ENCODE measurements at places on chromosomes 11 and 22.

DNA sequence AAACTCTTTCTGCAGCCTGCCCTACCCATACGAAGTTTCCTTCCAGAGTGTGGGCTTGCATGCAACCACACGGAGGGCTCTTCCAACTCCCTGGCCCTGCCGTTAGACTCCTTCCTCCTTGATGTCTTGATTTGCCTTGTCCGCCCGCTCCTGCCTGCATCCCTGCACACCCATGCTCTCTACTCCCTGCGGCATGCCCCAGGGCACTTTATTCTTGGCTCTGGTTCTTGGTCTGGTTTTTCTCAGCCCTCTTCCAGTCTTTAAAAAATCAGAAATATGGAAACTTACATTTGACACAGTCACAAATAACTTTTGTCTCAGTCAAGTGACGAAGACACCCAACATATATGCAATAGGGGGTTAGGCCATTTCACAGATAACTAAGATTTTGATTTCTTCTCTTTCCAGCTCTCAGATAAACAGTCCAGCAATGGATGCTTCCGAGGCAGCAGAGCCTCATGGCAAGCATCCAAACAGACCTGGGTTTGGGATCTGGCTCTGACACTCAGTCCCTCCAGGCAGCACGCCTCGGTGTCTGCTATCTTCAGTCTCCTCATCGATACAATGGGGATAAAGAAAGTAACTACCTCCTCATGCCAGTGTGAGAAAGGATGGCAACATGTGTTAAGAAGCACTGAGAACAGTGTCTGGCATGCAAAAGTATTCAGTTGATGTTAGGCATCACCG lies 15.7 kb upstream of the OPCML start:
- DNase-seq, result no peak

- DNase-seq, result no peak
These were observed 1020.5 kb downstream of the BRD1 start for GRCh38 chr22:48807155-48807554.

GRCh38 chr11:47514825-47515647 lies 37.9 kb downstream of the CELF1 start:
- peak; percentile 82 for DNase-seq

DNA sequence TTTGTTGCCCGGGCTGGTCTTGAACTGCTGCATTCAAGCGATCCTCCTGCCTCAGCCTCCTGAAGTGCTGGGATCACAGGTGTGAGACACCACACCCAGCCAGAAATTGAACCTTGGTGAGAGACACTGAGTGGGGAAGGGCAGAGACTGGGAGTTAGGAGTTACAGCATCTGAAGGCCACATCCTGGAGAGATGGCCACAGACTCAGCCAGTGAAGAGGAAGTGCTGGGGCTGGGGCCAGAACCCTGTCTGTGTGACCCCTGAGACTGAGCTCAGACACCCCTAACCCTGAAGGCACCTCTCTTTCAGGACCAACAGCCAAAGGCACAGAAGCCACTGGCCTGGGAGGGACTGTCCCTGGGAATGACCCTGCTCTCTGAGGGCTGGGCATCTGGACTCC lies 33.8 kb downstream of the TXN2 start:
- no peak for DNase-seq

- peak; percentile 72 for DNase-seq
These were observed 631 bp upstream of the C22orf39 start for GRCh38 chr22:19448076-19448607.

DNA sequence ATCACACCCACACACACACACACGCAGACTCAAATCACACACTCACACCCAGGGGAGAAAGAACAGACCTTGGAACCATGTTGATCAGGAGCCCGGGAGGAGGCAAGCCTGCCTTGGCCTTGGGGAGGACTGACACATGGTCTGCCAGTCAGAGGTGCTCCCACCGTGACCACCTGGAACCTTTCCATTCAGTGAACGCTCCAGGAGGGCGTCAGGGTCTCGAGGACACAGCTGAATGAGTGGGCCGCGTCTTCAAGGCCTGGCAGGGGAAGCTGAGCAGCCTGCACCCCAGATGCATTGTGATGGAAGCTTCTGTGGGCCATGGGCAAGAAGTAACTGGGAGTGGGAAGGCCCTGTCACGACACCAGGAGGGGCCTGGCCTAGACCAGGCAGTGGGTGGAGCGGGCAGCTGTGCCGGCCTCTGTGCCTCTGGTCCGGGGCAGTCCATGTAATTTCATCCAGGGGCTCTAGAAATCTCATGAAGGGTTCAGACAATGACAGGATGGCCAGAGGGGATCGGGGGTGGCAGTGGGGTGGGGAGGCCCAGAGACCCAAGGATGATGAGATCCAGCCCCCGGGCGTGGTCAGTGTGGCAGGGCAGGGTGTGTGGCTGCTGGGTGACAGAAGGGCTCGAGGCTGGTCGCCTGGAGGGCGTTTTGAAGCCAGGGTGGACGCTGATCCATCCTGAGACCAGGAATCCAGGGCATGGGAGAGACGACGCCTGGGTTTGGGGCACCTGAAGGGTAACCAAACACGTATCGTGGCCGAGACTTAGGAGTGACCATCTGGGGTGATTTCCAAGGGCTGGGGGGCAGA lies 53.7 kb downstream of the IGF2 start:
- no peak for DNase-seq

DNA sequence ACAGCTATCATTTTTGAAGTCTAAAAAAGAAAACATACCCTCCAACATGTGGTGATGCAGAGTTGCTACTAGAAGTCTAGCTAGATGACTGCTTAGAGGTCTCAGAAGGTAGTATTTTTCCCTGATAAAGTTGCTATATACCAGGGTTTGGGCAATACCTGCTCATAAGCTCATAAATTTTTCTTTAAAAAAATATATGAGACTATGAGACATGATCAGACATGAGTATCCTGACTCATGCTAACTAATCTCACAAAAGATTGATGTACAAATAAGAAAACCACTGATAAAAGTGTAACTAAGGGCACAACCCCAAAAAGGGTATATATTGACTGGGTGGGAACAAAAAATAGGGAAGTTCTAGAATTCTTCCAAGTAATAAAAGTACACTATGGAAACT lies 740.9 kb downstream of the METTL15 start:
- DNase-seq, result no peak

DNA sequence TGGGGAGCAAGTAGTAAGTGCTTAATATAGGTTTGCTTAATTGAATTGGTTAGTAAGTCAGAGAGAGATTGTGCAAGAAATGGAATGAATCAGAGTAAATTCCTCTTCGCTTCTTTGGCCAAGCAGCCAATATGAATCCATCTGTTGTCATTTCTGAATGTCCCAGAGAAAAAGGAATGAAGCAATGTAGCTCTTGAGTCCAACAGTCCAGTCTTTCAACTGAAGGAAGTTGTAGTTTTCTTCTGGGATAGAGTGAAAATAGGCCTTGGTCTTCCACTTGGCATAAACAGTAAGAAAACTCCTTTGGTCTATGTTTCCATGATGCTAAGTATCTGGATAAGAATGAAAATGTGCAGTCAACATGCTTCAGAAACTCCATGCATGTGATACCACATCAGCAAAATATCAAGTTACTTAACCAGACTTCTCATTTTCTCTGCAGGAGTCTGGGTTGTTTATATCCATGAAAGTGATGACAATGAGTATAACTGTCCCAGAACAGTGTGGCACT lies 1.8 kb upstream of the FIBIN start:
- peak; percentile 91 for DNase-seq

GRCh38 chr11:11841116-11841722 lies 553 bp upstream of the USP47 start:
- no peak for DNase-seq

DNA sequence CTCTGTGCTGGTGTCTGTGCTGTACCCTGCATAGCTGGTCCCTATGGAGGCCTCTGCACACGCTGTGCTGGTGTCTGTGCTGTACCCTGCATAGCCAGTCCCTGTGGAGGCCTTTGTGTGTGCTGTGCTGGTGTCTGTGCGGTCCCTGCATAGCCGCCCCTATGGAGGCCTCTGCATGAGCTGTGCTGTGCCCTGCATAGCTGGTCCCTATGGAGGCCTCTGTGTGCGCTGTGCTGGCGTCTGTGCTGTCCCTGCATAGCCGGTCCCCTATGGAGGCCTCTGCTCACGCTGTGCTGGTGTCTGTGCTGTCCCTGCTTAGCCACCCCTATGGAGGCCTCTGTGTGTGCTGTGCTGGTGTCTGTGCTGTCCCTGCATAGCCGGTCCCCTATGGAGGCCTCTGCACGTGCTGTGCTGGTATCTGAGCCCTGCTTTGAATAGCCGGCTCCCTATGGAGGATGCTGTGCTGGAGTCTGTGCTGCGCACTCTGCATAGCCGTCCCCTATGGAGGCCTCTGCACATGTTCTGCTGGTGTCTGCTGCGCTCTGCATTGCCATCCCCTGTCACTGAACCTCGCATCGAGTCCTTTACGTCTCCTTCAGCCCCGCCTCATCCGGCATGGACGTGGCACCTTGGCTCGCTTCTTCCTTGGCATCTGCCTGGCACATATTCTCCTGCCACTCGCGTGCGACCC lies 6.2 kb downstream of the NADSYN1 start:
- no peak for DNase-seq

GRCh38 chr11:112499153-112499880 lies 238.7 kb upstream of the PLET1 start:
- no peak for DNase-seq

DNA sequence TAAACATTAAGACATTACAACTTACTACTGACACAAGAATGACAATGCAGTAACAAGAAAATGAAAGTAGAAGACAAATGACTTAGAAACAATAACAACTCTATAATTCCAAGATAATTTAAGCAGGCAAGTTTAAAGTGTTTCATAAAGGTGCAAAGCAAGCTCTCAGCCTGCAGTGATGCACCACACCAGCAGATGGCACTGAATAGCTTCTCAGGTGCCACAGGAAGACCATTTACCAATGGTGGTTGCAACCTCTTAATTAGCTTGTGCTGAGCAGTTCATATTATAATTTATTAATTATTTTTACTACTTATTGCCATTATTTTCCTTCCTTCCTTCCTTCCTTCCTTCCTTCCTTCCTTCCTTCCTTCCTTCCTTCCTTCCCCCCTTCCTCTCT lies 60.6 kb downstream of the NXPE2 start:
- peak; percentile 40 for DNase-seq

GRCh38 chr11:130478204-130478701 lies 29.8 kb downstream of the ADAMTS15 start:
- DNase-seq, result peak; percentile 94

- no peak for DNase-seq
These were observed 27.4 kb upstream of the YPEL1 start for GRCh38 chr22:21762712-21763581.

DNA sequence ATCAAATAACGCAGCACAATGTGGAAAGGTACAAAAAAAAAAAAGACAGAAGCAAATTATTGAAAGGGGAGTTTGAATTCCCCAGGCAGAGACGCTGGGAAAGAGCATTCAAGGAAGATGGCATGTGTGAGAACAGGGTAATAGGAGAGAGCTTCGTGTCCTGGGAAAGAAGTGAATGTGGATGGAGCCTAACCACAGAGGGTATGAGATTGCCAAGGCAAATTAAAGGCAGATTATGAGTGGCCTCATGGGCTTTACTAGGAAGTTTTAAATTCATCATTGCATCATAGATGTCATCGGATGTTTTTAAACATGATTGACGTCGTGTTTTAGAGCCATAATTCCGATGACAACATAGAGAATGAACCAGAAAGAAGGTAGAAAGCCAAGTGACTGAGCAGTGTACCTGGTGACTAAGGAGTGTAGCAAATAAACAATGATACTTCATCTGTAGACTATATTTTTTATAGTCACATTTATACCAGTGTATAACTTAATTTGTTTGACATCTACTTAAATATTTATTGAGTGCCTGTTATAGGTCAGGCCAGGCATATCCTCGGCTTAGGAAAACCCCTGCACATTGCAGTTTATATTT lies 151.4 kb downstream of the MSANTD4 start:
- peak; percentile 25 for DNase-seq

DNA sequence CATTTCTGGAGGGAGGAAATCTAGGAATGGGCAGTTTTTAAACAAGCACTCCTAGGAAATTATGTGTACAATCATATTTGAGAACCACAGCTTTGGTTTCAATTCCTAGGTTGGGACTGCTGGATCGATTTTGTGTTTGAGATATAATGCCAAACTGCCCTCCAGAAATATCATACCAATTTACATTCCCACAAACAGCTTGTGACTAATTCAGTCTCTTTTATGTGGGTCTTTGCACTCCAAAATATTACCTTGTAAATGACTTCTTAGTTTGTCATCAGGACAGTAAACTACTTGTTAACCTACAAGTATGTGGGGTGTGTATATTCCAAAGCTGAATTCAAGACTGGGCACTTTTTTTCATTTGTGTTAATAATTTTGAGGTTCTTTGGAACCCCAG lies 9.8 kb upstream of the BARX2 start:
- no peak for DNase-seq

DNA sequence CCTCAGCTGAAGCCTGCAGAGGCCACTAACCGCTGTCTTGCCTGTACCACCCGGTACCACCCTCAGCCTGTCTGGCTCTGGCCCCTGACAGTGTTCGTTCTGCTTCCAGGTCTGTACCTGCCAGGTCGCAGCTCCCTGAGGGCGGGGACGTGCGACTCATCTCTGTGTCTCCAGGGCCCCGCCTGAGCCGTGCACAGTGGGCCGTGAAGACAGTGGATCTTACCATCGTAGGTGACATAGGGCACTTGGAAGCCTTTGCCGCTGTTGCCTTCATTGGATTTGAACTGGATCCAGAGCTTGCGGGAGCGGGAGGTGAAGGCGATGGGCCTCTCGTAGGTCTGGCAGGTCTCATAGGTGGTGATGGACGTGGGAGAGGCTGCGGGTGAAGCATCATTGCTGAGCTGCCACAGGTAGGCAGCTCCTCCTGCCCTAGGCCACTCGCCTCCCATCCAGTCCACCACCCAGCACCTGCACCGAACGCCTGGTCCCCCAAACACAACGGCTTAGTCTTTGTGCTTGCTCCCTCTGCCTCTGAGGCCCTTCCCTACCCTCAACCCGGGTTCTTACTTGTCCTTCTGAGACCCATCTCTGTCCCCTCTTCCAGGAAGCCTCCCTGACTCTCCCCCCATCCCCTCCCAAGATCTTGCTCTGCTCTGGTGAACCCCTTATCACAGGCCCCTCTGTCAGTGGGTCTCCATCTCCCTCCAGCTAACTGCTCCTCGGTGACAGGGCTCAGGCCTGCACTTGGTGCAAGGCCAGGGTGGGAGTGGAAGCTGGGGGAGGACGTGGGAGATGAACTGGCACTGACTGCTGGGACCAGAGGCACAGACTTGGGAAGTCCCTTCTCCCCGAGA lies 21.1 kb upstream of the TTLL12 start:
- no peak for DNase-seq

DNA sequence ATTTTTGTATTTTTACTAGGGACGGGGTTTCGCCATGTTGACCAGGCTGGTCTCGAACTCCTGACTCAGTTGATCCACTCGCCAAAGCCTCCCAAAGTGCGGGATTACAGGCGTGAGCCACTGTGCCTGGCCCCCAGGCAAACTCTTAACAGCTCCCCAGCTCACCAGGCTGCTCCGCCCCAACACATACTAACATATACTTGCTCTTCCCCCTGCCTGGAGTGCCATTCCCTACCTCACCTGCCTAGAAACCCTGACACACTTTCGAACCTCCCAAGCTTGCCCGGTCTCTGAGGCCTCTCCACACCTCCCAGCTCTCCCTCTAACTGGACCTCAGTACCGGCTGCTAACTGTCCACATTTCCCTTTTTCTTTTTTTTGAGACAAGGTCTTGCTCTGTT lies 8.5 kb downstream of the MAP4K2 start:
- no peak for DNase-seq

- no peak for DNase-seq
These were observed 27.8 kb downstream of the MORC2 start for GRCh38 chr22:30940685-30941362.

- DNase-seq, result peak; percentile 4
These were observed 12.7 kb downstream of the ANO3 start for GRCh38 chr11:26344647-26345046.
